ENCODE measurements at places on chromosomes 12 and 14. TPM values are rescaled to one million over a fixed set of nuclear protein-coding genes. Genes with fewer than 3 reads are reported as not detected.

DNA sequence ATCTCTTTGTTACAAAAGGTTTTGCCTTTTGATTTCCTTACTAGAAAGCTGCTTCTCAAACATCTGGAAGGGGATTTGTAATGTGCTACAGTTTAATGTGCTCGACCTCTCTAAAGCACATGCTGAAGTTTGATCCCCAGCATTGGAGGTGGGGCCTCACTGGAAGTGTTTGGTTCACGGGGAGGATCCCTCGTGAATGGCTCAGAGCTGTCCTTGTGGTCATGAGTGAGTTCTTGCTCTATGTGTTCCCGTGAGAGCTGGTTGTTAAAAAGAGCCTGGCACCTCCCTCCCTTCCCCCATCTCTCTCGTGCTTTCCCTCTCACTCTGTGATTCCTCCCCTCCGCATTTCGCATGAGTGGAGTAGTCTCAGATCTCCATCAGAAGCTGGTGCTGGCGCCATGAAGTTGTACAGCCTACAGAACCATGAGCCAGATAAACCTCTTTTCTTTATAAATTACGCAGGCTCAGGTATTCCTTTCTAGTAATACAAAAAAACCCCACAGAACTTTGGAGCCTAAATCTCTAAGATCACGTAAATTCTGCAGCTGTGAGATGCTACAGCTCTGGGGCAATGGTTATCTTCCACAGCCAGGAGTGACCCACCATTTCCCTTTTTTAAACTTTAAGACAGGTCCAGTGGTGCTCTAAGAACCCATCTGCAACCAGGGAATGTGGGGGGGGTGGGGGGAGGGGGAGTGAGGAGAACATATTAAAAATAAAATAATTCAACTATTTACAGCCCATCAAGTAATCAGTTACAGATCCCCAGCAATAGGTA is 214.4 kb downstream of the FOXN3 start:
- no peak for DNase-seq

- DNase-seq = no peak
Measured at GRCh38 chr12:49146406-49146805, 15.2 kb upstream of the TUBA1B start.

DNA sequence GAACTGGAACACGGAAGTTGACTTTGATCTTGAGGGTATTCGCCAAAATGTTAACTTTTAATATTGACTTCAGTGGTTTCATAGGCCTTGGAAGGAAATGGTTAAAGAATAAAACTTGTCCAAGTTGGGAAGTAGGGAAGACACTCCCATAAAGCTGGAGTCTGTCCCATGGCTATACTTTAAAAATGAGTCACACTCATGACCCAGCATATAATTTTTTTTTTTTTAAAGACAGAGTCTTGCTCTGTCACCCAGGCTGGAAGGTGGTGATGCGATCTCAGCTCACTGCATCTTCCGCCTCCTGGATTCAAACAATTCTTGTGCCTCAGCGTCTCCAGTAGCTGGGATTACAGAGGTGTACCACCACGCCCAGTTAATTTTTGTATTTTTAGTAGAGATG is 19.6 kb downstream of the TMPRSS12 start:
- no peak for DNase-seq

- no peak for DNase-seq
Measured at GRCh38 chr12:115667116-115667515, 610.4 kb downstream of the MED13L start.

DNA sequence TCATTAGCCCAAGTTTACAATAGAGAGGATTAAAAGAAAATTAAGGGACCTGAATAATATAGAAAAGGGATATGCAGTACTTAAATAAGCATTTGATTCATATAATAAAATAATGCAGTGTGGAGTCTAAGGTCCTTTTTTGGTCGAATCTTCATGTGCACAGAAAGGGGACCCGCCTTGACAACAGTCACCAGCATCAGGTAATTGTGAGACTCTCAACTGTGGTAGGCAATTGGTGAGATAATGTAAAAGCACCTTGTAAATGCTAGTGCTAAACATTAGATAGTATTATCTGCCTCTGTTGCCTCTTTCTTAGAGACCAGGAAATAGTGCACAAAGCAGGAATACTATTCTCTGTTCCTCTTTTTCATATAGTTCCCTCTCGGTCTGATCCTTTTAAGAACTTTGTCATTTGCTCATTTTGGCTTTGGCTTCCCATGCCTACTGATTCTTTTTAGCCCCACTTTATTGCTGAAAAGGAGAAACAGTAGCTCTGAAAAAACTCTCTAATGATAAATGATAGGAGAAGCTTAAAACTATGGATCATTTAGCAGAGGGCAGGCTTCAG is 17.5 kb downstream of the CHPT1 start:
- DNase-seq = no peak

GRCh38 chr14:89476354-89476896 is 59.4 kb upstream of the FOXN3 start:
- no peak for DNase-seq

- peak; percentile 77 for DNase-seq
Measured at GRCh38 chr12:108305991-108306501, 33.1 kb downstream of the CMKLR1 start.

GRCh38 chr14:90549794-90550641 is 153.2 kb downstream of the CALM1 start:
- DNase-seq = no peak

- DNase-seq = no peak
Measured at GRCh38 chr14:81366884-81367283, 33.2 kb downstream of the STON2 start.

DNA sequence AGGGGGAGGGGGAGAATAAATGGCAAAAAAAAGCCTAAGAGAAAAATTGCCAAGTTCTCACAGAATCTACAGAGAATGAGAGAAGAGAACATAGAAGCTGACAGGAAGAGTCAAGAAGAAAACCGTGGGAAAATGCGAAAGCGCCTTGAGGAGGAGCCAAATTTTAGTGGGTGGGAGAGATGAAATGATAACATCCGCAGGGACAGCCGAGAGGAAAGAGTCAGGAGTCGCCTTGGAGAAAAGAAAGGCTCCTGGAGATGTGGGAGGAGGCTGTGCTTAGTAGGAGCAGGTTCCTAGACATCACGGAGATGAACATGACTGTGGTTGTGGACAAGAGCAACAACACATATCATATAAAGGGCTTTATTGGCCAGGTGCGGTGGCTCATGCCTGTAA is 49.4 kb downstream of the PHLDA1 start:
- peak; percentile 68 for DNase-seq

DNA sequence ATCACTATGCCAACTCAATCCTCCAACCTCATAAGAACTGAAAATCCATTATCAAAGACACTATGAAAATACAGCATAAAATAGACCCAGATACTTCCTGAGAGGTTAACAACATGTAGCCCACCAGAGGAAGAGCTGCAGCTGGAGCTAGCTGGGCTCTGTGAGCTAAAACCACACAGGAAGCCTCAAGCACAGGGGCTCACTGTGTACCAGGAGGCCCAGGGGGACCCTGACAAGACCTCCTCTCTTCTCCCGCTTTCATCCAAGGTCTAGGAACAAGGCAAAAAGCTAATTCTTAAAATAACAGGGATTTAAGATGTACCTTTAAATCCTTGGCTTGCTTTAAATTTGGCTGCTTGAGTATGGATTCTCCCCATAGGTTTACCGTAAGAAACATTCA is 53.6 kb downstream of the EIF2S3B start:
- DNase-seq = no peak

GRCh38 chr14:67532998-67533753 is at the start of gene PLEKHH1:
Gene PLEKHH1 (plus strand): TSS chr14:67533290. CDS start chr14:67541868, 8,578 bp downstream.
- DNase-seq = peak; percentile 55

DNA sequence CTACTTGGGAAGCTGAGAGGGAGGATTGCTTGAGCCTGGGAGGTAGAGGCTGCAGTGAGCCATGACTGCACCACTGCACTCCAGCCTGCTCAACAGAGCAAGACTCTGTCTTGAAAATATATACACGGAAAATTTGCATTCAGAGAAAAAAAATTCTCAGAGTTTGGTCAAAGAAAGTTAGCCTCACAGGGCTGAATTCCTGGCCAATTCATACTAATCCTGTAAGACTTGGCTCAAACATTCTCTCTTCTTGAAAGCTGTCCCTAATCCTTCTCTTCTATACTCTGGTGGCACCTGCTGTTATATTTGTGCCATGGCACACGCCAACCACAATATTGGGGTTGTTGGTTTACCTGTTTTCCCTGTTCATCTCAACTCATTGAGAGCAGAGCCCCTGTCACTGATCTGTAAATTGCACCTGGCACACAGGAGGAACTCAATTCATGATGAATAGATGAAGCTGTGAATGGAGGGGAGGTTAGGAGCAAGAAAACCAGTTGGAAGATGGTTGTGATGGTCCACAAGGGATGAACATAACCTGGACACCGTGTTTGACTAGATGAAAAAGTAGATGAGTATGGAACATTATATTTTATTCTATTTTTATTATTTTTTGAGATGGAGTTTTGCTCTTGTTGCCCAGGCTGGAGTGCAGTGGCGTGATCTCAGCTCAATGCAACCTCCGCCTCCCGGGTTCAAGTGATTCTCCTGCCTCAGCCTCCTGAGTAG is 36.8 kb upstream of the SPTSSA start:
- DNase-seq = peak; percentile 6

The CMKLR1 gene
- not detected for total RNA-seq

The DAO gene
- not detected for total RNA-seq

The OVCH1 gene
- not detected for total RNA-seq

The KRT72 gene
- not detected for total RNA-seq

The CHFR gene
- total RNA-seq = 66.5 TPM

The BTBD7 gene
- 50.2 TPM for total RNA-seq

The MORN3 gene
- total RNA-seq = 0.73 TPM

The CDH24 gene
- total RNA-seq = 20.2 TPM

The INSM2 gene
- not detected for total RNA-seq

The AJUBA gene
- 61.7 TPM for total RNA-seq
